ENCODE measurements at places on chromosomes 12 and 14.

- no peak for DNase-seq
These were observed 107.7 kb downstream of the ESR2 start for GRCh38 chr14:64186231-64187129.

- DNase-seq, result no peak
These were observed 159.9 kb upstream of the ALG10B start for GRCh38 chr12:38156497-38157245.

GRCh38 chr14:33946679-33947476 is 4.0 kb downstream of the EGLN3 start:
- DNase-seq, result no peak

- DNase-seq, result no peak
These were observed 92.6 kb downstream of the DNAI7 start for GRCh38 chr12:25102402-25102801.

DNA sequence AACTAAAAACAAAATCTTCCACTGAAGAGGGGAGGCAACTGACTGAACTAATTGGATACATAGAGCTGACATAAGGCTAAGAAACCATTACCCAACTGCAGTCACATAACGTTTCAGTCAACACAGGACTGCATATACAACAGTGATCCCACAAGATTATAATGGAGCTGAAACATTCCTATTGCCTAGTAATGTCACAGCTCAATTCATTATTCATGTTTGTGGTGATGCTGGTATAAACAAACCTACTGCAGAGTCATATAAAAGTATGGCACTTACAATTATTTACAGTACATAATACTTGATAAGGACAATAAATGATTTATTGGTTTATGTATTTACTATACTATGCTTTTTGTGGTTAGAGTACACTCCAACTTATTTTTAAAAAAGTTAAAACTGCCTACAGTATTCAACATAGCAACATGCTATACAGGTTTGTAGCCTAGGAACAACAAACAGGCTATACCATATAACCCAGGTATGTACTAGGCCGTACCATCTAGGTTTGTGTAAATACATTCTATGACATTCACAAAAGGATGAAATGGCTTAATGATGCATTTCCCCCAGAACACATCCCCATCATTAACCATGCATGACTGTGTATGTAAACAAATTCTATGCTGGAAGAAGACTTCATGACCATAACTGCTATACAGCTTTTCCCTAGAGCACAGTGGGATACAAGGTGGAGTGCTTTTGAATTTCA is 4.3 kb downstream of the NAP1L1 start:
- DNase-seq, result no peak

GRCh38 chr12:77120156-77121085 is 55.1 kb upstream of the E2F7 start:
- DNase-seq, result no peak

GRCh38 chr14:55107766-55108554 is 21.1 kb upstream of the LGALS3 start:
- DNase-seq, result no peak

DNA sequence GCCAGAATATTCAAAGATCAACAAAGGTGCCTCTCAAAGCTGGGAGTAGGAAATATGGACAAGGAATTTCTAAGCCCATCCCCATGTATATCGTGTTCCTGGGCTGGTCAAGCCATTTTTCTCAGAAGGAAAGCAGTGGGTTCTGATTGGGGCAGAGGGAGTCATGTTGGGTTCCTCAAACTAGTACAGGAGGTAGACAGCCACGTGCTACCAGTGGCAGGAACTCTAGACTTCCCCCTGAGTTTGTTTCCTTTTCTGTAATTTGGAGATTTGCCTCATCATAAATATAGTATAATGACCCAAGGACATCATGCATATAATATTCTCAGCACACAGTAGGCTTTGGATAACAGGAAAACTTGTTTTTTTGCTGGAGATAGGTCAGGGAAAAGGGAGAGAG is 16.4 kb upstream of the PLEKHH1 start:
- no peak for DNase-seq

DNA sequence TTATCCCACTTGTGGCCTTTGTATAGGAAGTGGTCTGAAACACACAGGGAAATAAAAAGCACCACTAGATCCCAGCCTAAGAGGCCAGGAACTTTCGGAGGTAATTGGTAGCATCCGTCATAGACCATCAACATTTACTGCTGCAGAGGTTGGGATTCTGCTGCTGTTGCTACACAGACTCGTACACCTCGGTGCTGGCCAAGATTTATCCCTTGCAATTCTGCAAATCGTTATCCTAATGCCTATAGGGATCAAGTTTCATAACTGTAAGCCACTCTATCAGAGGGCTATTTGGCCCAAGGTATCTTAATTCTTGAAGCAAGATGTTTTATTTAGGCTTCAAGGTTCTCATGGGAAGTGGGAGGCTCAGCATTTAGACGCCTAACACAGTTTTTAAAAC is 913.6 kb downstream of the GALC start:
- no peak for DNase-seq

DNA sequence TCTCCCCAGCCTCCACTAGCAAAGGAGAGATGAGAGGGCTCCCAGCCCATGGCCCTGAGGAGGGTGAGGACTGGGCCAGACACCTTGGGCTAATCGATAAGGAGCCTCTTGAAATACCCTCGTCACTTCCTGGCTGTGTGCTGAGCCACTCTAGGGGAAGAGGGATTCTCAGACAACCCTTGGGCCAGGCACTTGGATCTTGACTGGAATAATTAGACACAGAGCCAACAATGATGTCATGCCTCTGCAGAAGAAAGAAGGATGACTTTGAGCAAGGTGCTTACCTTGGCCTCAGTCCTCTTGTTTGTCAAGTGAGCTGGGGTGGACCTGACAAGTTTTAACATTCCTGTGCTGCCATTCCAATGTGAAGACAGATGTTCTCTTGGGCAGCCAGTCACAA is 83.1 kb downstream of the LRRC74A start:
- no peak for DNase-seq

GRCh38 chr12:124020514-124020949 is 47.5 kb downstream of the ZNF664 start:
- no peak for DNase-seq

GRCh38 chr12:116535241-116535640 is 23.9 kb upstream of the MAP1LC3B2 start:
- DNase-seq, result no peak

- DNase-seq, result no peak
These were observed 66.6 kb downstream of the DAAM1 start for GRCh38 chr14:59254911-59255545.

GRCh38 chr12:9761419-9761781 is 699 bp upstream of the CD69 start:
- no peak for DNase-seq

- no peak for DNase-seq
These were observed 30.7 kb downstream of the GUCY2C start for GRCh38 chr12:14665354-14666348.

DNA sequence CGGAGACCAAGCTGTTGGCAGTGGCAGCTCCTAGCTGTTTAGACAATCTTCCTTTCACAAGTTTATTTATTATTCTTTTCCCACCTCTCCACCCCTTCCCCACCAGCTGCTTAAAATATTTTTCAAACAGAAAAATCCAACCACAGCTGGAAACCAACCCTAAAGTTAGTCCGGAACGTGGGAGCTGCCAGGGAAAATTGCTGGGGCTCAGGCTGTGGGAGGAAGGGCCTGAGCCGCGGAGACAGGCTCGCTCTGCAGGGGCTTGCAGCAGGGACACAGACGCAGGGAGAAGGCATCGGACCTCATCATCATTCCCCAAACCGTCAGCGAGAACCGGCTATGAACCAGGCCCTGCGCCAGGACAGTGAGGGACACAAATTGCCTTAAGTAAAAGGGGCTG is 16.1 kb upstream of the TMEM106C start:
- no peak for DNase-seq

GRCh38 chr14:67395876-67396189 is 16.1 kb downstream of the PLEK2 start:
- DNase-seq, result no peak

DNA sequence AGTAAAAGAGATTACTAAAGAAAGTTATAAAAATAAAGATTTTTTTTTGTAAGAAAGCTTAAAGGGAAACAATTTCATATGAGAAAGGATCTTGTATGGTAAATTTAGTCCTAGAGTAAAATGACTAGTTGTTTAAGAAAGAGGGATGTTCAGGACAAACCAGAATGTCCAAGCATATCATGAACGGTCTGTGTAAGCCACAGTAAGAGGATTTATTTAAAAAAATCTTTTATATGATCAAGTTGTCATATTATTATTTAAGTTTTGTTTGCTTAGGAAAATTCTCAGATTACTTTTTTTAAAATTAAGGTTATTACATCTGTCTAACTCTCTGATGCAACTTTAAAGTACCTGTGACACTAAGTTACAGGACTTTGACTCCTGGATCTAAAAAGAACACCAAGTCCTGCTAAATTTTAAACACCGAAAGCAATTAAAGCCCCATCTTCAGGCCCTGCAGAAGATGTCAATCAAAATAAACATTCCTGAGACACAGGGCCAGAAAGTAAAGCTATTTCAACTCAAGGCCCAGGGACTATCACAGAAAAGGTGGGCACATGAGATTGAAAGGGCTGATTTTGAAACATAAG is 17.3 kb upstream of the CCDC196 start:
- DNase-seq, result no peak

DNA sequence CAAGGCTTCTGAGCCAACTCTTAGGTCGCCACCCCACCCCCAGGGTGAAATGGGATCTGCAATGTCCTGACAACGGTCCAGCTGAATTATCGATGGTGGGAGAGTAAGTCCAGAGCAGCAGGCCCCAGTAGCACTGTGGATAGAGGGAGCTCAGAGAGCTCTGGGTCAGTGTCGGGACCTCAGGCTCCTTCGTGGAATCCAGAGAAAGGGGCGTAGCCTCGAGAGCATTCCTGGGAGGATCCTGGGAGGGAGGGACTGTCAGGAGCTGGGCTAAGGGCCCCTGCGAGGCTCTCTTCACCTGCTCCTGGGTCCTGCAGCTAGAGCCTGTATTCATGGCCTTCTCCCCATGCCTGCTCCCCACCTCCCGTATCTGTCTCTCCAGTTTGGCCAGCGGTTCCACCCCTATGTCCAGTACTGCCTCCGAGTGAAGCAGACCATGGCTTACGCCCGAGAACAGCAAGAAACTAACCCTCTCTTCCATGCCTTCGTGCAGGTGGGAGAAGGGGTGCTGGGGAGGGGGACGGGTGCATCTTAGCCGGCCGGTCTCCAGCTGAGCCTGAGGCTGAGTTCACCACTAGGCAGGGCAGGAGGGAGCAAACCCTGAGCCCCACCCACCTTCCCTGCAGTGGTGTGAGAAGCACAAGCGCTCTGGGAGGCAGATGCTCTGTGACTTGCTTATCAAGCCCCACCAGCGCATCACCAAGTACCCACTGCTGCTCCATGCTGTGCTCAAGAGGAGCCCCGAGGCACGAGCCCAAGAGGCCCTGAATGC is 6.6 kb downstream of the PLEKHG6 start:
- no peak for DNase-seq

- DNase-seq, result no peak
These were observed 13.4 kb downstream of the BTG1 start for GRCh38 chr12:92132288-92132687.

- no peak for DNase-seq
These were observed 17.3 kb upstream of the TMPRSS12 start for GRCh38 chr12:50825372-50825838.

DNA sequence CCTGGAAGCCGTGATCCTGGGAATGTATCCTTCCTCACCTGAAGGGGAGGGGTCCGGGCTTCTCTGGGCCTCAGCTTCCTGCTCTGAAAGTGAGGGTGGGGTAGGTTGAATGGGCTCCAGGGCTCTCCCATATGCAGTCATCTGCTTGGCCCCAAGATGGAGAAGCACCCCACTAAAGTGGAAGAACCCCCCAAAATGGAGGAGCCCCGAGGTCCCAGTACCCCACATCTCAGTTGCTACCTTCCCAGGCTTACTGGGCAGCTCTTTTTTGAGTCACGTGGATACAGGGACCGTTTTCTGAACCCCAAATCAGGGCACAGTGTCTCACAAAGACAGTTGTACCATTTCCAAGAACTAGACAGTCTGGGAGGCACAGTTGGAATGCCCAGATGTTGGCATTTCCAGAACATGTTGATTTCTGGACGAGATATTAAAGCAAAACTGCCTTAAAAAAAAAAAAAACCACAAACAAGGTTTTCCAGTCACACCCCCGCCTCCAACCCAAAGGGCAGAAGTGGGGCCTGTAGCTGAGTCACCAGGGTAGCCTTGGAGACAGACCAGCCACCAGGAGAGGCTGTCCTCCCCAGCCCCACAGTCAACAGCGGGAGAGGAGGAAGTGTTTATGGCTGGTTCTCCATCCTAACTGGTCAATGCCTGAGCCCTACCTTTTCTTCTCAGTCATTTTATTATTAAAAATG is 12.1 kb downstream of the VASH1 start:
- no peak for DNase-seq

DNA sequence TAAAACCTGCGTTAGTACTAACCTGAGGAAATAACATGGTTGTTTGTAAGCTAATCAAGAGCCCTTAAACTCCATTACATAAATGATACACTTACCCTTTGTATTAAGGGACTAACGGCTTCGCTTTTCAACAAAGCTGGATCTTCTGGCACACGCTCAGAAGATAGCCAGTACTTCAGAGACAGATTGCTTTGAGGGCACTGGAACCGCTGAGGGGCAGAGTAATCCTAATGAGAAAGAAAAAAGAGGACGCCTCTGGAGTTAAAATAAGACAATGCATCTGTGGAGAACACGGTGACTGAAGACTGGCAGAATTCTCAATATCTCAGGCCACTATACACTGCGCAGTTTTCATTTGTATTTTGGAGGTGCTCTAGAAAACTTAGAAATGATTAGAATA is 1.5 kb upstream of the KTN1 start:
- no peak for DNase-seq

- no peak for DNase-seq
These were observed 42.3 kb downstream of the INSM2 start for GRCh38 chr14:35576260-35576659.

GRCh38 chr12:69274861-69275260 is 35.5 kb downstream of the CPSF6 start:
- no peak for DNase-seq

DNA sequence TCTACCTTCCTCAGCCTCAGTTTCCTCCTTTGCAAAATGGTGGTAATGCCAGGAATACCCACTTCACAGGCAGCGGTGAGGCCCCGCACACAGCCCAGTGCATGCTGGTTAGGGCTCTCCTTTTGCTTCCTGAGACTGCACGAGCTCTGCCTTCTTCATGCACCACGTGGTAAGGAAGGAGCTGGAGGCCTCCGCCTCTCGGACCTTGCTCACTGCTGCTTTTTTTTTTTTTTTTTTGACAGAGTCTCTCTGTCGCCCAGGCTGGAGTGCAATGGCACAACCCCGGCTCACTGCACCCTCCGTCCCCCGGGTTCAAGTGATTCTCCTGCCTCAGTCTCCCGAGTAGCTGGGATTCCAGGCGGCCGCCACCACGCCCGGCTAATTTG is 18.1 kb downstream of the TAMALIN start:
- DNase-seq, result no peak
